ENCODE measurements at places on chromosomes 6 and 20. TPM values are rescaled to one million over a fixed set of nuclear protein-coding genes. Genes with fewer than 3 reads are reported as not detected.

GRCh38 chr6:40666530-40666929 is 79.4 kb upstream of the LRFN2 start:
- DNase-seq = no peak

- DNase-seq = no peak
Observed at GRCh38 chr6:122669418-122669817, 59.2 kb downstream of the PKIB start.

DNA sequence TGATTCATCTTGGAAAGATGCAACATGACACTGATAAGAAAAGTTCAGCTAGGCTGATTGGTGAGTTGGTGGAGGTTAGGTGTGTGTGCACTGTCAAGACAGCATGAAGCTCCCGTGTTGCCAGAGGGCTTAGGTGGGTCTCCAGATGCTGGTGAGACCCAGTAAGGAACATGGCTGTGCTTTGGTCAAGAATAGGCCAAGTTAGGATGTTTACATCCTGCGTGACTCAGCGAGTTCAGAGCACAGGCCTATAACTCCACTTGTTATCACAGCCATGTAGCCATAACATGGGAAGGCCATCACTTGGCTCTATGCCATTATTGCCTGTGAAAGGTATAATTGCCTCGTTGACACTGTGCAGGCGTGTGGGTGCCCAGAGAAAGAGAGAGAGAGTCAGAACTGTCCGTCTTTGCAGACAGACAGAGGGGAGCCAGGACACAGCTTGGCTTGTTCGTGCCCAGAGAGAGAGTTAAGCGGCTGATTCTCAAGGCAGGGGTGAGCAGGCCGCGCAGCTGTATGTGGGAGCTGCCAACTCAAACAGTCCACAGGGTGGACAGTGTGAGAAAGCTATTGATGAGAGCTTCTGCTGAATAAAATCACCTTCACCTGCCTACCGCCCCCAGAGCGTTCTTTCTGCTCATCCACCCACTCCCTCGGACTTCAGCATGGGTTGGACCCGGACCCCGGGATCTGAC is 43.5 kb downstream of the OR2B6 start:
- no peak for DNase-seq

- no peak for DNase-seq
Observed at GRCh38 chr6:13012977-13013680, 296.6 kb downstream of the PHACTR1 start.

DNA sequence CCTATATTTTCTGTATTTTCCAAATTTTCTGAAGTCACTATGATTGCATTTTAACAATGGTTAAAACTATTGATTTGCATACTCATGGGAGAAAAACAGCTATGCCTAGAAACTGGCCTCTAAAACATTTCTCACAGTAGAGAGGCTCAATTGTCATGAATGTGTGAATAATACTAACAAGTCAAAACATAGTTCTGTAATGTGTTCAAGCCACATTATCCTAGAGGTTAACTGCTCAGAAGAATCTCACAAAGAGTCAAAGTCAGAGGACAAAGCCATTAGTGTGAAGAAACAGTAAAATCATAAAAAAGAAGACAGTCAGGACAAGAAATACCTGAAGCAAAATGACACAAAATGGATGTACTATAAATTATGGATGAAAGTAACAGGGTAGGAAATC is 12.5 kb upstream of the ALDH8A1 start:
- no peak for DNase-seq

DNA sequence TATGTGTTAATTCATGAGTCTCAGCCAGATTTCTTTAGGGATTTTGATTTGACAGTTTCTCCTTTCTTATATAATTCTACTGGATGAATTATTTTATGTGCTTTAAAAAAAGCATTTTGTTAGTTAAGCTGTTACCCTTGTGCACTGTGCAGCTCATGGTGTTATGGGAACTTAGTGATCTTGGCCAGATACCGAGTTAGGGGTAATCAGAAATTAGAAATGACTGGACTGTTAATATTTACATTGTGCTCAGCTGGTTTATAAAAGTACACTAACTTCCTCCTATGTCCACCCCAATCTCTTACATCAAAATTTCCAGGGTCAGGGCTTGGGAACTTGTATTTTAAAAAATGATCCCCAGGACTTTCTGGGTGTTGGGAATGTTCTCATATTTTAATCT is 260.0 kb downstream of the ZFAND3 start:
- no peak for DNase-seq

DNA sequence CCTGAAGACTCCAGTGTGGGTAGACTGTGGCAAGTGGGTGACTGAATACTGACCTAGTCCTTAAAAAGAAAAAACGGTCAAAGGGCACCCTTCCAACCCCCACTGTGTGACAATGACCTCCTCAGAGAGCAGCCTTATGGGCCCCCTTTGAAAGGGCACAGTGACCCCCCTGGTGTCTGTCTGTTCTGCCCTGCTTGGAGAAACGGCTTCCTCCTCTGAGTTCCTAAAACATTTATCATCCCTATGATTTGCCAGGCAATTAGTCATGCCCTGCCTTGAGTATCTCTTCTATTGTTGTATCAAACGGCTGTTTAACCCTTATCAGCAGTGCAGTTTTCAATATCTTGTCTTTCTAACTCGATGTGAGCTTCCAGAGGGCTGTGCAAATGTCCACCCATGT is 21.0 kb upstream of the STX16 start:
- no peak for DNase-seq

GRCh38 chr6:26122402-26122792 is 35.2 kb downstream of the HFE start:
- DNase-seq = no peak

DNA sequence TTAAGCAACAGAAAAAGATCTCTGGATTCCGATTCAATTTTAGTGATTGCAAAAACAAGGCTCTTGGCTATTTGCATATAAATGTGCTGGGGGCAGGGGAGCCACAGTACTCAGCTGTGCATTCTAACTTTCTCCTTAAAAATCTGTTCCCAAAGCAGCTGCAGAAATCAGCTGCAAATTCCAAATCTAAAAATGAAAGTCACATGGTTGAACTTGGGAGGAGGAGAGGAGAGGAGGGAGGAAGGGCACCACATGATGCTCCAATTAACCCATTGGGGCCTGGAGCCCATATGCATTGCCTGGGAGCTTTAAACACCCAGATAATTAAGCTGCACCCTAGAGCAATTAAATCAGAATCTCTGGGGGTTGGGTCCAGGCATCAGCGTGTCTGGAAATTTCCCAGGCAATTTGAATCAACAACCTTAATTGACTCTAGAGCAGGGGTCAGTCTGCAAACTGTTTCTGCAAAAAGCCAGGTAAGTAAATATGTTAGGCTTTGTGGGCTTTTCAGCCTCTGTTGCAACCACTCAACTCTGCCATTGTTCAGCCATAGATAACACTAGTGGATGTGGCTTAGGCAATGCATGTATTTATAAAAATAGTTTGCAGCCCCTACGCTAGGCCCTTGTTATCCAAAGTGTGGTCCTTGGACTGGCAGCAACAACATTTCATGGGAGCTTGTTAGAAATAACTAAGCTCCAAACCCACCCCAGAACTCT is 508.1 kb downstream of the KIF16B start:
- no peak for DNase-seq

DNA sequence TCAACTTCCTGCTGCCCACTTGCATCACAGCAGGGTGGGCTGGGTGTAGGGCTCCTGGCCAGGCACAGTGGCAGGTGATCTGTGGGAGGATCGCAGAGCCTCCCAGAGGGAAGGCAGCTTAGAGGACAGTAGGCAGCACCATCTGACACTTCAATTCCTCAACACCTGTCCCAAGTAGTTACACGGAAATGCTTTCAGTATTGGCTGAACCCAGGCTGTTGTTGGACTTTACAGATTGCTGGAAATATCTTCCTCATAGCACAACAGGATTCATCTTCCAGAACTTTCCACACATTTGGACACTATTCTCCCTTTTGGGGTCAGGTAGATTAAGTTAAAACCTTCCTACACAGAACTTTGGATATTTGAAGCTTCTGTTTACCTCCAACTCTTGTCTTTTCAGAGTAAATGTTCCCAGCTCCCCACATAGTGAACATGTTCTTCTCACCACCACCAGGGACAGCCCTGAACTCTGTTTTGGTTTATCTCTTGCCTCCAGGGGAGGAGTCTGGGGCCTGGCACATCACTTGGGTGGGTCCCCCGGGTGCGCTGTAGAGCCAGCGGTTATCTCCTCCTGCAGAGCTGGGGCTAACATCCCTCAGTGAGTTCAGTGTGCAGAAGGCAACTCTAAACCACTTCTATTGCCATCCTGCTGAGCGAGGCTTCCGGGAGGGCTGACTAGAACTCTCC is 3.5 kb upstream of the SLC22A2 start:
- no peak for DNase-seq

DNA sequence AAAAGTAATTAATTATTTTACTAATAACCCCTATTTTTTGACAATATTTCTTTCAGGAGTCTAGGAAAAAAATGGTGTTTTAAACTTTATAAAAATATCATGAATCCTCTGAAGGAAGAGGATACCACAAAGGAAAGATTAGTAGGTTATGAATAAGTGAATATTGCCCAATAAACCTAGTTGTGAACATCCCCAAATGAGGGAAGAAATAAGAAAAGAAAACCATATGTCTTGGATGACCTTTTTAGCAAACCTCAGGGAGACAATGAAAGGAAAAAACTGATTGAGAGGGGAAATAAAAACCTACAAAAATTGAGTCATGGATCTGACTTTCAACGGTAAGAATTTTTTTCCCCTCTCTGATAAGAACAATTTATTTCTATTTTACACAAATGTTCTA is 34.4 kb downstream of the TENT5A start:
- DNase-seq = no peak

GRCh38 chr6:45727819-45728449 is 287.7 kb downstream of the CLIC5 start:
- DNase-seq = no peak

SIGLEC1 gene
- total RNA-seq = 5.4 TPM

FLRT3 gene
- total RNA-seq = not detected

SLC17A9 gene
- 3.8 TPM for total RNA-seq

PHACTR1 gene
- 1.3 TPM for total RNA-seq

GHRH gene
- not detected for total RNA-seq

CDSN gene
- not detected for total RNA-seq

KCNQ2 gene
- total RNA-seq = not detected

GLP1R gene
- total RNA-seq = 0.67 TPM

RSPH9 gene
- total RNA-seq = not detected

All from Peyer's patch (tissue), 4 donors.